Suppressor macrophage treated with lipopolysaccharide for 1 hour (primary cell): ENCODE measurements at places on chromosomes 4 and X.

DNA sequence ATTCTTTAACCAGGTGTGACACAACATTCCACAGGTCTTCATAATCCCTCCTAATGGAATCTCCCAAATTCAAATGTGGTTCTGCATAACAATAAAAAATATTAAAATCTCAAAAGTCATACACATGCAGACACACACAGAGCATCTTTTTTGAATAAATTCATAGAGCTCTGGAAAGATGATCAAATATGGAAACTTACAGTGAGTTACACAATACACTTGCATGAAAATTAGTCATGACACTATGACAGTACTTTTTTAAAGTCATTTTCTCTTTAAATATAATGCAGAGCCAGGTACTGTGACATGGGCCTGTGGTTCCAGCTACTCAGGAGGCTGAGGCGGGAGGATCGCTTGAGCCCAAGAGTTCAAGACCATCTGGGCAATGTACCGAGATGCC, 38.9 kb downstream of the DDX60L start:
- DNase-seq, result peak; percentile 79

DNA sequence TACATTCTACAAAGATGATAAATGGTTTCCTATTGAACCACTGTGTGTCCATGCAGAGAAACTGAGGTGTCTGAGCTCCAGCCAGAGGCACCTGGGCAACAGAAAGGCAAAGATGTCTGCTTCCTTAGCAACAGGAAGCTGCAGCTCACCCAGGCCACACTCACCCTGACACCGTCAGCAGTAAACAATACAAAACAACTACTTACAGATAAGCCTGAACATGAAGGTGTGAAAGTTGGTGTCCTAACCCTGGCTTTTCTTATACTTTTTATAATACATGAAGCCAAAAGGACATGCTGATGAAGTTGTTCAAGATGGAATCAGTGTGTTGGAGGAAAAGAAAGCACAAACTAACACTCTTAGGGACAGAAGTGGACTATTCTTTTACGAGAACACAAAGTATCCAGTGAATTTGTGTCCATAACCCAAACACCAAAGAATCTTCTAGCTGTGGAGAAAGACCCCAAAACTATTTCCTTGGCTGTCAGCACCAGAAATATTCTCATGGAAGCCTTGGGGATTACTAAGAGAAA, 117.3 kb downstream of the SYNPO2 start:
- no peak for DNase-seq

DNA sequence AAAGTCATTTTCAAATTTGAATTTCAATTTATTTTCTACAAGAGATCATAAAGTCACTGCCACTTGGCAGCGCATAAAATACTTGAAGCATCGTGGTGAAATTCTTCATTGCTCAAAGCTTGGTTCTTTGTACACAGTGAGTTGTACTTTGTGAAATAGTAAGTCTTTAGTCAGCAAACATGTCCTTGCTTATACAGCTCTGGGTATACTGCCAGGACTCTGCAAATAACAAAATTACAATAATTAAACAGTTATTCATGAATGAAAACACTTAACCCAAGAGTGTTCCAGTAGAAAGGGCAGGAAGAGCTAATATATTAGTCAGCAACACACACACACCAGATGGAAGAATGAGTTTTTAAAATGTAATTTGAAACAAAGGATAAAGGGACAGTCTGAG, 1300.9 kb upstream of the DIAPH2 start:
- no peak for DNase-seq

- no peak for DNase-seq
Measured at GRCh38 chrX:100745806-100746537, 14.1 kb upstream of the SYTL4 start.

DNA sequence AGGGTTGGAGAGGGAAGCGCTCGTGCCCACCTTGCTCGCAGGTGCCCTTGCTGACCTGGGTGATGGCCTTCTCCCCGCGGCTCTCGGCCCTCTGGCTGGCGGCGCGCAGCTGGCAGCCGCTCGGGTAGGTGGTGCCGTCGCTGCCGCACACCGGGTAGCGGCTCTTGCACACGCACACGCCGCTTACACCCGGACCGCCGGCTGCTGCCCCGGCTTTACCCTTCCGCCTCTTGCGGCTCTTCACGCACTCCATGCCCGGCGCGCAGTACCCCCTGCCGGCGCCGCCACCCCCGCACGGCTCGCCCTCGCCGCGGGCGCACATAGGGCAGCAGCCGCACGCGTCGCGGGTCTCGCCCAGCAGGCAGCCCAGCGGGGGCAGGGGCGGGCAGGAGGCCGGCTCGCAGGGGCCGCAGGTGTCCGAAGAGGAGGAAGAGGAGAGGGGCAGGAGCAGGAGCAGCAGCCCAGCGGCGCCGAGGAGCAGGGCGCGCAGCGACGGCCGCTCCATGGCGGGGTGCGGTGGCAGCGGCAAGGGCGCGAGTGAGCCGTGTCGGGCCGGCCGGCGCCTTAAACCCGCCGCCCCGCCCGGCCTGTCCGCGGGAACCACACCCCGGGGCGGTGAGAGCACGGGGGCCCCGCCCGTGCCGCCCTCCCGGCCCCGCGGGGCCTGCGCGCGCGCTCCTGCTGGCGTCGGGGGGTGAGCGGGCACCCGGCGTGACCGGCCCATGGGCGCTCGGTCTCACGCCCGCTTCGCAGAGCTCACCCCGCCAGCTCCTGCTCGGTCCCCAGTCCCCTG, at the start of gene IGFBP7:
TSS of gene IGFBP7 (minus strand) at position 539 of the 793 bp plus-strand sequence. CDS start at position 505, 34 bp downstream.
- peak; percentile 35 for DNase-seq

DNA sequence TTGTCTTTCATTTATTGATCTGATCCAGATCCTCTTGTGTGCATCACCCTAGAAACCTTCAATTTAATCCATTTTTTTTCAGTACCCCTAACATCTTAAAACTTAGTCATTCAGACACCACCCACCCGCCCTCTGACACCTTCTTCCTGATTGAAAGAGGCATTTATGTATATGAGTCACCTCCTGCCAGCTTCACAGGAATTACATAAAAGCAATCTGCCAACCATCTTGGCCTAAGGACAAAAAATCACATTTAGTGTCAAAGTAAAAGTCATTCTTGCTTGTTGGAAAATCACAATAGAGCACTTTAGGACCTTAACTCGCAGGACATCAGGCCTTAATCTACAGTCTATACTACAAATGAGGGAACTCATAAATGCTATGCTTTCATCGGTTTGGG, 52.1 kb downstream of the NDST3 start:
- DNase-seq, result peak; percentile 7

GRCh38 chr4:73870260-73870659, 1.1 kb downstream of the CXCL1 start:
- peak; percentile 77 for DNase-seq

DNA sequence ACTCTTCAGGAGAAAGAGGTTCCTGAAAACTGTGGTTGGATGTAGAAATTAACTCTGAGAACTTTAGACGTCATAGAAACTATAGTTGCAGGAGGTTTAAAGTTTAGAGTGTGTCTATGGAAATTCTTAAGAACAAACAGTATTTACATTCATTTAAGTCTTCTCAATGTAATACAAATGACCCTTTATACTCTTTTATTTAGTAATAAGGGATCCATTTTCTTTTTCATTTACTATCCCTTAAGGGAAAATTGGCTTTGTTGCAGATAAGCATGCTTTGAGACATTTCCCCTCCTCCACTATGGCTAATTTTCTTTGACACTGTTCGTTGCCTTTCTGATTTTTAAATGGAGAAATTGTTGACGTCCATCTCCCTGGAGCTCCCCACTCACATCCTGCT, 96.4 kb downstream of the POLA1 start:
- DNase-seq, result no peak

GRCh38 chr4:32525420-32525819, 1805.3 kb downstream of the PCDH7 start:
- DNase-seq, result no peak

DNA sequence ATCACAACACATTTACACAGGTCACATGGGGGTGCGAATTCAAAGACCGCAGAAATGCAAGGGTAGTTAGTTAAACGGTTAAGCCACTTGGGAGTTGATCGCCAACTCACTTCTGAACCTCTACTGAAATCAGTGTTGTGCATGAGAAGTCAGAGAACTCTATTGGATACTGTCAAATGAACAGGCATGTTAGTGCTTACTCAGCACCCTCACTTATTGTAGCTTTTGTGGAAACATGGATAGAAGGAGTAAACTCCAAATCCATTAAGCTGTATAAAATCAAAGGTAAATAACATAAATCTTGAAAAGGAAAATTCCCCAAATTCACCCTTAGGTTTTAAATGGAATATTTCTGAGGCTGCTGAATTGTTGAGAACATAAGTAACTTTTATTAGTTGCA, 17.5 kb upstream of the ANXA10 start:
- no peak for DNase-seq

- DNase-seq, result no peak
Measured at GRCh38 chrX:135327299-135327698, 18.0 kb downstream of the ETDC start.

DNA sequence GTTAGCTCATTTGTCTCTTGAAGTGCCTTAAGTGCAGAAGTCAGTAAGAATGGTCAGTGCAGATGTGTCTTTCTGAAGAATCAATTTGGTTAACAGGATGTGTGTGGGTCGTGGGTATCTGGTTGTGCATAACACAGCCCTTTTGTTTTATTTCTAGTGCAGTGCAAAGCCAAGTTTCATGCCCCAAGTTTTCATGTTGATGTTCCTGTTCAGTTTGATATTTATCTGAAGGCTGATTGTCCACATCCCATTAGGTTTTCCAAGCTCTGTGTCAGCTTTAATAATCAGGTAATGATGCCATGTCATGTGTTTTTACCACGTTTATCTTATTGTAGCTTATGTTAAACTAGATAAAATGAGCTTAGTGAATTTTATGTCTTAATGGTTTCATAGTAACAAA, 27.4 kb downstream of the TRAPPC11 start:
- DNase-seq, result no peak

- DNase-seq, result no peak
Measured at GRCh38 chrX:47168495-47169073, 23.6 kb downstream of the RBM10 start.

- peak; percentile 72 for DNase-seq
Measured at GRCh38 chr4:105637408-105638176, 70.9 kb downstream of the INTS12 start.

- DNase-seq, result peak; percentile 19
Measured at GRCh38 chrX:56219700-56220099, 12.5 kb upstream of the KLF8 start.

DNA sequence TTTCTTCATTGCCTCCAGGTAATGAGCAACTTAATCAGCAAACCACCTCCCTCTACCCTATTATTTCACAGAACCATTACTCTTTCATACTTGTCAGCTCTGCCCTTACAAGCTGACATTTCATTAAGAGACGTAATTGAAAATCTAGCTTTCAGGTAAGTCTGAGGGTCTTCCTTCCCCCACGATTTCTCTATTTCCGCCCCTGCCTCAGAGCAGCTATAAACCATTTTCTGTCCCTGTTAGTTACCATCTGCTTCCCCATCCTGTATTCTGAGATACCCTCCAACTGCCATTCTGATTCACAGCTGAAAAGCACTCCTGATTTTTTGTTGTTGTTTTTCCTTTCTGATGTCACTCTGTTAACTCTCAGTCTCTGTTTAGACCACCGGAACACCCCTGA, 37.1 kb downstream of the SH3RF1 start:
- no peak for DNase-seq

- no peak for DNase-seq
Measured at GRCh38 chr4:78397292-78397630, 154.3 kb upstream of the ANXA3 start.

GRCh38 chr4:130632731-130633604, 1537.0 kb downstream of the C4orf33 start:
- DNase-seq, result no peak

DNA sequence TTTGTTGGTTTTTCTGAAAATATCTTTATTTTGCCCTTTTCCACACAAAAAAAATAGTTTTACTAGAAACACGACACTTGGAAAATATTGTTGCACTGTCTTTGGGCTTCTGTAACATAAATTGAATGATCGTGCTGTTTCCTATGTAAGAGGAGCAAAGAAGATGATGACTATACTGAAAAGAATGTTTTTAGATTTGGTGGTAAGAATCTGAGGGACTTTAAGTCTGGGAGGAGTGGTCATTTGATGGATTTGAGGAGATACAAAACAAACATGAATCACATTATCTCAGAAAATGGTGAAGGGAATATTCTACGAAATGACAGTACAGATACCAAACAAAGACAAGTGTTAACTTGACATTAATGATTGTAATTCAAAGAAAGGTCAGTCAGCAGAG, 328.8 kb downstream of the ADAM29 start:
- no peak for DNase-seq

DNA sequence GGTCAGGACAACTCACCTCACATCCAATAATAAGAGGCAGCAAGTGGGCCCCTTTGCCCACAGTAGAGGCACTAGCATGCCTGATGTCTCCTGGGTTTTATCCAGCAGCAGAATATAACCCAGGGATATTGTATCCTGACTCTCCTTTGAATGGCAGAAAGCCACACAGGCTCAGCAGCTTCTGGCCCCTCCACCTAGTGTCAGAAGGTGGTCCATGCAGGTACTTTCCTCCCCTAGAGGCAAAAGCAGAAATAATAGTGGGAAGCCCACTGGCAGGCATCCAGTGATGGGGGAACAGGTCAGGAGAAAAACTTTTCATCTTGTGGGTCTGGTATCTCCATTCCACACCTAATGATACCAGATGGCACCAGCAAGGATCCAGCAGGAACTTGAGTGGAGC, 75.5 kb upstream of the IRS4 start:
- DNase-seq, result no peak

GRCh38 chr4:79042079-79042674, 102.9 kb upstream of the PAQR3 start:
- peak; percentile 29 for DNase-seq

DNA sequence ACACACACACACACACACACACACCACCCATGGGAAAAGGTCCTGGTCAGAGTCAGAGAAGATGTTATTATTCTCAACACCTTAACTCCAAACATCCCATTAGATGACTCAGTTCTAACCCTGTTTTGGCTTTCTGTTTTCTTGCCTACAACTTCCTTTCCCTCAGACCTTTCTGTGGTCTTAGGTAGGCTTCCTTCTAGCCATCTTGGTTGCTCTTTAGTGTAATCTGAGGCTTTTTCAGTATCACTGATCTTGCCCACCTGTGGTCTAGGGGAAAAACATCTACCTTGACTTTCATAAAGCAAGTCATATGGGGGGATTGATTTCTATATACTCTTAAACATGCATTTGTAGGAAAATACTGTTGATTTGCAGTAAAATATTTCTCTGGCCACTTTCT, 56.9 kb downstream of the ATG4A start:
- no peak for DNase-seq

- DNase-seq, result peak; percentile 64
Measured at GRCh38 chrX:129654652-129655546, at the start of gene APLN. TSS of gene APLN (minus strand) at chrX:129654956. CDS start at chrX:129654630, 326 bp downstream.

DNA sequence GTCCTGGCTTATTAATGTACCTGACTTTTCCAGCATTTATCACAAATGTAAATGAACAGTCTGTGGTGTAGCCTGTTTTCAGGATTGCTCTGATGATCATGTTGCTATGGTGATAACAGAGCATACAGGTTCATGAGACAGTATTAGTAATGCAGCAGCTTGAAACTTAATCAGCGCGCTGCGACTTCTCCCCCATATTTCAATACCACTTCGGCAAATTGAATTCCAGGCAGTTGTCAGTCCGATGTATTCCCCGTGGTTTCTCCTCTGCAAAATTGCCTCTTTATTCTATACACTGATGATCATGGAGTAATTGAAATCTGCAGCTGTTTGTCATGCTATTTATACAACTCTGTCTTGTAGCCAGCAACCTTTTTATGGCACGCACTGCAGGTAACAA, 239.3 kb downstream of the C4orf33 start:
- no peak for DNase-seq

GRCh38 chrX:24647257-24648058, at the start of gene PCYT1B:
TSS of gene PCYT1B (minus strand) at chrX:24647347. CDS start at chrX:24647105, 242 bp downstream.
- peak; percentile 56 for DNase-seq
